ENCODE measurements at places on chromosomes 3 and 15. TPM values are rescaled to one million over a fixed set of nuclear protein-coding genes. Genes with fewer than 3 reads are reported as not detected.

GRCh38 chr3:100033184-100033583, 81.1 kb downstream of the FILIP1L start:
- no peak for DNase-seq

- DNase-seq: peak; percentile 82
These were observed at the start of gene SCAP for GRCh38 chr3:47475570-47476329. TSS of gene SCAP (minus strand) at chr3:47475941. CDS start at chr3:47442993, 32,948 bp downstream.

DNA sequence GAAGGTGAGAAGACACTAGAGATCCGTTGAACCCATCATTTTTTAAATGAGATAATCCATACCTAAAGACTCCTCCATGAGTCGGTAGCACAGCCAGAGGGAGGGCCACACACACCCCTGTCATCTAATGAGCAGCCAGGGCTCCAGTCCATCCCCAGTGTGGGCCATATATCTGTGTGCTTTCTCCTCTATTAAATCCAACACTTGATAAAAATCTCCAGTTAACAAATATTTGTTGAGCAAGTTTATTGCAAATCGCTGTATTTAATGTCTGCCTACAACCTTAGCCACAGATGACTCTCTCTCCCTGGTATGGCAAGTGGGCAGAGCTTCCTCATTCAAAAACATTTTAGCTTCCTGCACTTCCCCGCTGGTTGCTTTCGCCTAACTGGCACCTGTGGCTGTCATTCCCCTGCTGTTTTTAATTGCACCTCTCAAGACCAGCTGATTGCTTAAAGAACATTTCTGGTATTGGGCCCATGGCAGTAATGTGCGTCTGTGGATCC, 82.8 kb downstream of the SMAD3 start:
- no peak for DNase-seq

Gene DGKG
- 0.43 TPM for polyA plus RNA-seq

- no peak for DNase-seq
These were observed 13.4 kb downstream of the IL12A start for GRCh38 chr3:160001850-160002623.

Gene TFDP2
- 112 TPM for polyA plus RNA-seq

- DNase-seq: no peak
These were observed 19.8 kb upstream of the LOXL1 start for GRCh38 chr15:73906346-73907034.

Gene RETNLB
- not detected for polyA plus RNA-seq

Gene TRH
- 0.12 TPM for polyA plus RNA-seq

DNA sequence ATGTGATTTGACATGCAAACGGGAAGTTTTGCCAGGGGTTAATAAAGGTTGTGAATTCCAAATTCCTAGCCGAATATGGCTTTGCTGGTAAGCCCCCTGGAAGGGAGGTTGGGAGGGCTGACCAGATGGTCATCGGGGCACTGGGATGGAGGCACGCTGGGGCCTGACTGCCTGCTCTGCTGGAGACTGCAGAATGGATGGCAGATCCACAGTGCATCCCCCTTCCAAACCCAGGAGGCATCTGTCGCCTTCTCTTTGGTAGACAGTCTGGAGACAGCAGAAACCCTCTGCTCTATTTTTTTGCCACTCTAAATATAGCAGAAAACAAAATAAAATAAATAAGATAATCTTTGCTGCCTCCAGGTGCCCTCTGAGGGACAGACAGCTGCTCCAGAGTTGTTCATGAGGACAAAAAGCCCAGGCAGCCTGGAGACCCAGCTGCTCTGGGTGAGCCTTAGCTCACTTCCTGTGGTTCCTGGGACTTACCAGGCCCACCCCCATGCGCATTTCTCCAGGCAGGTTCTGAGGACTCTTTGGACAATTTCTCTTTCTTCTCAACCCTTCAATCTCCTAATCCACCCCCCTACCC, 6.1 kb upstream of the SPTBN5 start:
- DNase-seq: no peak

DNA sequence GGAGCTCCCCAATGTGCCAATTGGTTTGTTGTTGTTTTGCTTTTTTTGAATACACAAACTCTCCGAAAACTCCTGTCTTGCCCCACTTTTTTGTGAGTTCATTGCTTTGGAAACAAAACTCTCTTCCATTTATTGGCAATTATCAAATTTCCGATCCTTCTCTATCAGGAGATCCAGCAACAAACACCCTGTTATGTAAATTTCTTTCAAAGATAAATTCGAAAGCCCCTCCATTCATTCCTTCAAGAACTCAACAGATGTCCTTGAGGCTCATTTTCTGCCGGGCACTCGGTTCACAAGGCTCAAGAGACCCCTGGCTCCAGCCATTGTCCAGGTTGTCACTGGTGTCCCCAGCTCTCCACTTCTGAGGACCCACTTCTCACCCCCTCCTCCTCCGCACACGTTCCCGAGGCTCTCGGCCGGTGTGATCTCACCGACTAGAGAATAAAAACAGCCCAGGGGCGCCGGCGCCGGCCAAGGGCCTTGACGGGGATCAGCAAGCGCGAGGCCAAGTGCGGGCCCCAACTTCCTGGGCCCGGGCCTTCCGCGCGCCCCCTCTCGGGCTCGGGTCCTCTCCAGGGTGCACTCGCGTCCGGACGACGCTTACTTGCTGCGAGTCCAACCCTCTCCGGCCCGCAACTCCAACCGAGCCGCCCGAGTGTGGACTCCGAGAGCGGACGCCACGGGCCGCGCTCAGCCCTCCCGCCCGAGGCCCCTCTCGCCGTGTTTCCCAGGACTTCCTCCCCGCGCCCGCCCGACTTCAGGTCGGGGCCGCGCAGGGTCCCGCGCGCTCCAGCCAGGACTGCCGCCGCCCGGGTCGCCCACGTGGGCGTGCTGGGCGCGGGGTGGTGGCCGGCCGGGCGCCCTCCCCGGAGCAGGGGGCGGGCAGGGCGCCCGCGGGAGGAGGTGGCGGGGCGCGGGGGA, 533 bp upstream of the SMAD3 start:
- DNase-seq: no peak

DNA sequence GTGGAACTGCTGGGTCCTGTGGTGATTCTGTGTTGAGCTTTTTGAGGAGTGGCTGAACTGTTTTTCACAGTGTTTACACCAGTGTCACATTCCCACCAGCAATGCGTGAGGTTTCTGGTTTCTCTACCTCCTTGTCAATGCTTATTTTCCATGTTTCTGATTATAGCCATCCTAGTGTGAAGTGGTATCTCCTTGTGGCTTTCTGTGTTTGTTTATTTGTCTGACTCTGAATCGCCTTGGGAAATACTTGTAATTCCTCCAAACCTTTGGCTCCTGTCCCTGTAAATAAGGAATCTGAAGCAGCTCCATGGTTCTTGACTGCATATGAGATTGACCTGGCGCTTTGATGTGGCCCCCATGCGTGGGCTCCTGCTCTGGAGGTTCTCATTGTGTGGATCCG, 20.6 kb downstream of the FAN1 start:
- DNase-seq: no peak
